Cerebellar cortex (tissue), 1 donor: ENCODE measurements at places on chromosomes 2 and 18.

DNA sequence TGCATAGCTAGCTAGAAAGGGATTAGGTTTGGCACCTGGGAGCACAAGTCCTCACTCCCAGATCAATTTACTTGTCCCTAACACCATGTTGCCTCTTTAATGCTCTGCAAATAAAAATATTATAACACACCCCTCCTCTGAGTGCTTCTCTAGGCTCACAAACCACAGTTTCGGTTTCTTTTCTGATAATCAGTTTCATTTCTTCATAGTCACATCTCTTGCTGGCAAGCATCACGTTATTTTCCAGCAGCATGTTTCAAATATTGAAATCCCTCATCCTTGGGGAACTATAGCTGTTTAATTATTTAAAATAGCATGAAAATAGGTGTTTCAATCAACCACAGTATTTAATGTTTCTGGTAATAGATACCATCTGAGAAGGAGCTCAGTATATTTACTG, 13.9 kb upstream of the SMCHD1 start:
- DNase-seq, result no peak

DNA sequence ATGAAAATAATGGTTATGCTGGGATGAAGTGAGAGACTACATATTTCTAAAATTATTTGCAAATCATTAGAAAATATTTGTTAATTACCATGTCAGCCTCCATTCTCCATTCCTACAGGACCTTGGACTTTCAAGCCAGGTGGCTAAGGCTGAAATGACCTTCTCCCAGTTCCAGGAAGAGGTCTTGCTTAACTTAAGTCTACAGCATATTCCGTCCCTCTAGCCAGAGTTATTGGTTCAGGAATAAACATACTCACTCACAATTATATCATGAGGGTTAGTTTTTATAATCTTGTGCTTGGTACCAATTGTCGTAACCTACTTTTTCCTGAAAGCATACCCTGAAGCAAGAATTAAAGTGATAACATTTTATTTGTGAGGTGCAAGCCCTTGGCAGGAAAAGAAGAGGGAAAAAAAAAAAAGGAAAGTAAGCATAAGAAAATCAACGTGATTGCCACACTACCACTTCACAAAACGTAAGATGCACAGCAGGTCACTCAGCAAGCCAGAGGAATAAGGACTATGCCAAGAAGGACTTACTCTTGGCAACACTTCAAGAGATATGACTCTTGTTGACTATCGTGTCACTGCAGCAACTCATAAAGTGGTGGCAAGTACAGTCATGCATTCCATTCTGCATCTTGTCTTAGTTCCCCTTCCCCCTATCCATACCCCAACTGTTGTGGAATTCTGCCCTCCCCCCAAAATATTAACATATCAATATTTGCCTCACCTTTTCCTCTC, 479.1 kb downstream of the MBD2 start:
- DNase-seq, result no peak

GRCh38 chr2:98545591-98545990, 62.7 kb downstream of the COA5 start:
- peak; percentile 55 for DNase-seq

DNA sequence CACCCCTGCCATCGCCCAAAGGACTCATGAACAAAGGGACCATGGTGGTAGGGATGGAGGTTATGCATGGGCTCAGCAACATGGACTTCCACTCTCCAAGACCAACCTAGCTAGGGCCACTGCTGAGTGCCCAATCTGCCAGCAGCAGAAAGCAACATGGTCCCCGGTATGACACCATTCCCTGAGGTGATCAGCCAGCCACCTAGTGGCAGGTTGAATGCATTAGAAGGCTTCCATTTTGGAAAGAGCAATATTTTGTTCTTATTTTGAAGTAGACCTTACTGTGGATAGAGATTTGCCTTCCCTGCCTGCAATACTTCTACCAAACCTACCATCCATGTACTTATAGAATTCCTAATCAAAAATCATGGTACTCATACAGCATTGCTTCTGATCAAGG, 99.8 kb downstream of the METTL4 start:
- no peak for DNase-seq

DNA sequence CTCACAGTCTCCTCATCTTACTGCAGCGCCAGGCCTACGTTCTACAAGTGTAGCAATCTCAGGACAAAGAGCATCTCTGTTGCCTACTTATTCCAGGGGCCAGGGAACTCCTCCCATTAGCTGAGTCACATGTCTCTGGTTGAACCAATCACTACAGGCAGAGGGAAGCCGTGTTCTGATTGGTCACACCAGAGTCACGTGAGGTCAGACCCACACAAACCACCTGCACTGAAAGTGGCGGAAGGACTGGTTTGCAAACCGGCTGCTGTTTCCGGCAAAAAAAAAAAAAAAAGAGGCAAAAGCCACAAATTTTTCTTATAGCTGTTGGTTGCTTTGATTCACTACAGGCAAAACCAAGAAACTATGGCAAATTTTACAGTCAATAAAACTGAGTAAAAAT, 21.9 kb upstream of the USP14 start:
- no peak for DNase-seq
